SJSA1 (cell line): ENCODE measurements at places on chromosomes 12 and 14. TPM values are rescaled to one million over a fixed set of nuclear protein-coding genes. Genes with fewer than 3 reads are reported as not detected.

DNA sequence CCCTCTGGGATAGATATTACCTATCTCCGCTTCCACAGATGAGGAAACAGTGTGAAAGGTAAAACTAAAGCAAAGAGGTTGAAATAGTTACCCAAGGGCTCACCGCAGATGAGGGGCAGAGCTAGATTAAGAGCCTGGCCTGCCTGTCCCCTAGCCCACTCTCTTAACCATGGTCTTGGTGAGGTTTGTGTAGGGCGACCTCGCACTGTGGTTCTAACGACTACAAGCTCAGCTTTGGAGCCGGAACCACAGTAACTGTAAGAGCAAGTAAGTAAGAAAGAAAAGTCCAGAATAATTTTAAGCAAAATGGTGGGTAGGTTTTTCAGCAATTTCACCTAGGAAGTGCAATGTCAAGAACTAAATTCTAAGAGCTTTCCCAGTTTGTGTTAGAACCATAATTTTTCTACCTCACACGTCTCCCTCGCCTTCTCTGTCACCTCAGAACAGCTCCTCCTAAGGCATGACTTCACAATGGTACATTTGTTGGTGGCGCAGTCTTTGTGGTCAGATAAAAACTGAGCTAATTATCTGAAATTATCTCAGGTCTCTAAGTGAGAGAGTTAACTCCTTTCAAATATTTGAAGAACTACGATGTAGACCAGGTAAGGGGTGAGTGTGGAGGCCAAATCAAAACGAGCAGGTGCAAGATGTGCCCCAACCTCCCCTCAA, 64.8 kb downstream of the DAD1 start:
- H3K4me1 ChIP-seq, result peaks cover 40% of the 10 kb centered on the region
- no peak overlapping the region for H3K4me3 ChIP-seq

DNA sequence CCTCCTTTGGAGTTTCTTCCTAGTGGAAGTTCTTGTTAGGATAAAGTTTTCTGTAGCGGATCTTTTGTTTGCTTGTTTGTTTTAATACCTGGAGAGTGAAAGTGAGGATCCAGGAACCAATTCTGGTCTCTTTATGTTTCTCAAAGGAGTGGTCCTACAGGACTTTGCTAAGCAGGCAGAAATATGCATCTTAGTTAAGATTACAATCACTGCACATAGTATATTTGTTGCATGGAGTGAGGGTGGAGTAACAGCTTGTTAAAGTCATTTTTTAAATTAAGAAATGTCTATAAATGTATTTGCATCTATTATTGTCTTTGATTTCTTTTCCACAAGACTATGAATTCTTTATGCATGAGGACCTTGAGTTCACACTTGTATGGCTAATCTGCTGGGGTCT, 76.7 kb downstream of the DRAM1 start:
- H3K36me3 ChIP-seq, result no peaks in the 10 kb centered on the region
- no peak for DNase-seq
- no peaks in the 10 kb centered on the region for H3K4me1 ChIP-seq
- H3K27ac ChIP-seq, result no peak overlapping the region

GRCh38 chr14:49768301-49769121, 558 bp downstream of the KLHDC2 start:
- peak overlapping the region; percentile 88 for H3K4me3 ChIP-seq
- no peak for DNase-seq
- peaks cover 28% of the 10 kb centered on the region for H3K4me1 ChIP-seq
- peaks cover 5% of the 10 kb centered on the region for H3K36me3 ChIP-seq

Gene KRT85
- not detected in 2 replicates for total RNA-seq

Gene MCRS1
- 73.6 and 79.5 TPM in 2 replicates for total RNA-seq
